NCI-H1092 (cell line): ENCODE measurements at places on chromosomes 5 and 9.

GRCh38 chr9:76602199-76602598 is 143.2 kb downstream of the GCNT1 start:
- DNase-seq: no peak

DNA sequence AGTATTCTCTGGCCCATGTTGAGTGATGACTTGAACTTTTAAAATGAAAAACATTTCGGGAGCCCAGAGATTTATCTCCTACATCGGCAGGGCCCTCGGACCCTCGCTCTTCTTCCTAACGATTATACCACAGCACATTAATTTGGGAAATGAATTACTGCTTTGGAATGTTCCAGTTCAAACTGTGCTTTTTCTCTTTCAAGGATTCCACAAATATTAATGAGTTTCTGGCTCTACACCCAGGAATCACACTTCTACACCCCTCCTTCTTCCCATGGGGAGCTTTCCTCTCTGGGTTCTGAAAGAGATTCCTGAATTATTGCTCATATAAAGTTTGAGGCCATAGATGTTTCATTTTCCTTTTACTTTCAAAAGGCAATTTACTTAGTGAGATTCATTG is 41.2 kb downstream of the NSG2 start:
- no peak for DNase-seq

GRCh38 chr5:38996123-38996522 is 78.1 kb downstream of the RICTOR start:
- DNase-seq: no peak

DNA sequence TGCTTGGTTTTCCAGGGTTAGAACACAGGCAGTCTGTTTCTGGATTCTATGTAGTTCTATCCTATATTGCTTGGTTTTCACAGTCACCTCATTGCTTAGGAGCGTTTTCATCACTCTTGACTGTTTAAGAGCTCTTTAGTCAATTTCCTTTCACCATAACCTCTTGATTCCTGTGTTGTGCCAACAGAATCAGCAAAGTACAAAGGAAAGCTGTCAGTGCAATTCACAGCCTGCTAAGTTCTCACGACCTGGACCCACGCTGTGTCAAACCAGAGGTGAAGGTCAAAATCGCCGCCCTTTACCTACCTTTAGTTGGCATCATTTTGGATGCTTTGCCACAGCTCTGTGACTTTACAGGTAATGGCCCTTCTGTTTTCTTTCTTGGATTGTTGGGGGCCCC is 199.9 kb downstream of the DOCK8 start:
- DNase-seq: no peak

DNA sequence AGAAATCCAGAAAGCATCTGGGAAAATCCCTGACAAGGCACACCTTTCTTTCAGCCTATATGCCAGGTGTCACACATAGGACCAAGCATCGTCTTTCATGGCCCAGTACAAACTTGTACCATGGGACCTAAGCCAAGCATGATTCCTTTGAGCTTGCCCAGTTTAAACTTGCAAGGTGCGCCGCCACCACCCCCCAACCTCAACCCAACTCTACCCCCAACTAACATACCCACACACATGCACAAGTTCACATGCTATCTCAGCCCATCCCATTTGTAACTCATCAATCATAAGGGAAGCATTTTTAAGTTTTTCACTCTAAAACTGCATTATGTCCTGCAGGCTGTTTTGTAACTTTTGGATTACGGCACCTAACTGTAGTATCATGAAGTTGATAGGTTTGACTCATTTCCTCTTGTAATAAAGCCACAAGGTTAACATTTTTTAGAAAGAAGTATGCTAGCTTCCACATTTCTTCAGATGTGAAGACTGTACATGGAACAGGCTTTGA is 145.9 kb upstream of the FST start:
- DNase-seq: no peak

- DNase-seq: no peak
Measured at GRCh38 chr5:1409381-1410110, 35.7 kb downstream of the SLC6A3 start.

GRCh38 chr5:6175172-6175854 is 203.0 kb downstream of the MED10 start:
- DNase-seq: no peak

- DNase-seq: no peak
Measured at GRCh38 chr5:78300464-78301045, 6.1 kb upstream of the AP3B1 start.

DNA sequence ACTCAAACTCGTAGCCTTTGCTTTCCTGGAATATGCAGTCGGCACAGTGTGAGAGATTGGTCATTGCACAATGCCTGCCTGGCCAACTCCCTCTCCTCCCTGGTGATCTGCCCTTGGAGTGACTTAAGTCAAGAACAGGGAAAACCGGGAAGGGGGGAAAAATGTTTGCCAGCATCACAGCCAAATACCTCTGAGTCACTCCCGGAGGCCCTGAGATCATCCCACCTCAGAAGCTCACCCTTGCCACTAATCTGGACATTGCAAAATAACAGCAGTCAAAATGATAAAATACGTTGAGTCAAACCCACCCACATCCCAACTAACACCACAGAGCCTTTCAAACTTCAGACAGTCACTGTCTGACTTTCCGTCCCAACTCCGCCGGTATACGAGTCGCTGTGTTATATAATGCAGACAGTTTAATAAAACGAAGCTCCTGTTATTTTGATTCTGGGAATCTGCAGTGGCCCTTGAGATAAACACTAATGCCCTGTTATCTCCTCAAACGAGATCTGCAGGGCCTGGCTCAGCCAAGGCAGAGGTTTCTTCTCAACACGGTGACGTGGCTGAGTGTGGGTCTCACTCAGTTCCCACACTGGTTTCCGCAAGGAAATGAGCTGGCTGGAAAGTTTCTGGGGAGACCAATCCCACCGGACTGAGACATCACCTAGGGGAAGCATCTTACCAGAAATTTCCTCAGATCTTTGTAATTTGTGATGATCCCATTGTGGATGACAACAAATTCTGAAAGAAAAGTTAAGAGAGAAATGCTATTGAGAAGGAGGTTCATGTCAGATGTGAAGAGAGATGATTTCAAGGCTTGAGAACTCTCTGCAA is 22.1 kb downstream of the GFPT2 start:
- no peak for DNase-seq

DNA sequence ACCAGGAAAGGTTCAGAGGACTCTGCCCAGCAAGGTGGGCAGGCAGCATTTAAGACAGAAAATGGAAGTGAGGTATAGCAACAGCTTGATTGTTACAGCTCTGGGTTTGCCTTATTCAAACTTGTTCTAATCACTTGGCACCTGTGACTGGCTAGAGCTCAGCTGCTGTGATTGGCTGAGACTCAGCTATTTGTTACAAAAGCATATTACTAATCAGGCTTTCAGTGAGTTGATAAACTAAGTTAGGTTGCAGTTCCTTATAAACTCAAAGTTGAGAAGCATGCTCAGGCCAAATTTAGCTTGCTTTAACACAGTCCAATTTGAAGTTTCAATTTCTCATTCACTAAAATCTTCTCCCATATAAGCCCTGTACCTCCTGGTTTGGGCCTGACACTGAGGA is 56.3 kb downstream of the GDA start:
- no peak for DNase-seq

- peak; percentile 1 for DNase-seq
Measured at GRCh38 chr5:123036391-123037103, at the start of gene PPIC. Gene PPIC, minus strand, starts transcription at chr5:123036725. Its CDS starts 100 bp downstream, at chr5:123036625.

GRCh38 chr5:61449804-61450492 is 117.9 kb downstream of the ZSWIM6 start:
- no peak for DNase-seq

DNA sequence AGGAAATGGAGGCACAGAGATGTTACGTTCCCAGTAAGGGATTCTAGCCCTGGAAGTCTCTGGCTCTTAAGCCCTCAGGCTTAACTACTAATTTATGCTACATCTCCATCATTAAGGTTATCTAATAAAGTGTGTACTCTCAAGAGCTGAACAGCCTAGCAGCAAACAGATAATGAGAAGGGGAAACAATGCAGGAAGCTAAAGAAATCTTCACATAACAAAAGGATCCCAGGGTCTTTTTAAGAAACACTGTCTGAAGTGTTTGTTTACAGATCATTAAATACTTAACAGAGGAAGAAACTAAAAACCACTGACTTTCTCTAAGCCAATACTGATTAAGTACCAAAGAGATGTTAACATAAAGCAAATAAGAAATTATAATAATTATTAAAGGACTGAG is 129.0 kb downstream of the PAPPA start:
- DNase-seq: no peak

GRCh38 chr5:170315154-170315553 is 17.6 kb upstream of the LCP2 start:
- DNase-seq: no peak

DNA sequence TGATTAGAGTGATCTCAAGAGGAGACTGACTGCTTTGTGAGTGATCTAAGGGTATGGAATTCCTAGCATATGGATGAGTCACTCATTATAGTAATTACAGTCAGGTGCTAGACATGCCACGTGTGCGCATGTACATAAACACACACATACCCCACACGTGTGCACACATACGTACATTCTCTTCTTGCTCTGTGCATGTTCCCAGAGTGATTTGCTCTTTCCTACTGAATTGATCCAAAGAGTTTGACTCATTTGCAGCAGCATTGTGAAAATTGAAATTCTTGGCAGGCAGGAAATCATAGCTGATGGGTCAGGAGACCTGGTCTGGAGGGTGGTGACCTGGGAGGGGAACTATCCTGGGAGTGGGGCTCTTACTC is 63.8 kb downstream of the ANGPTL2 start:
- no peak for DNase-seq

DNA sequence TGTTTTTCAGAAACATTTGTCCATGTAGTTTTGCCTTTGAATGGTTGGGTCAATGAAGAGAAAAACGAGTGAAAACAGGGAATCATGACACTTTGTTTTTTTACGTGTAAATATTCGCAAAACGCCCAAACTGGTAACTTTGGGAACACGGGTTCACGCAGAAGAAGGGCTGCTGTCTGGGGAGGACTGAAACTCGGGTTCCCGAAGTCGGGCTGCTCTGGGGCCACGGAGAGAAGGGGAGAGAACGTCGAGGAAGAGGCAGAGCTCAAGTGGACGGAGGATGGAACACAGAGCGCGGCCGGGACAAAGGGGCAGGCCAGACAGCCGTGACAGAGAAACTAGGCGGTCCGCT is 478 bp upstream of the SETD9 start:
- DNase-seq: no peak

GRCh38 chr9:115877852-115878438 is 275.6 kb upstream of the PAPPA start:
- DNase-seq: no peak

GRCh38 chr5:55411876-55412275 is 104.1 kb downstream of the MTREX start:
- DNase-seq: no peak

- no peak for DNase-seq
Measured at GRCh38 chr9:18922161-18922885, 110.7 kb downstream of the SAXO1 start.

DNA sequence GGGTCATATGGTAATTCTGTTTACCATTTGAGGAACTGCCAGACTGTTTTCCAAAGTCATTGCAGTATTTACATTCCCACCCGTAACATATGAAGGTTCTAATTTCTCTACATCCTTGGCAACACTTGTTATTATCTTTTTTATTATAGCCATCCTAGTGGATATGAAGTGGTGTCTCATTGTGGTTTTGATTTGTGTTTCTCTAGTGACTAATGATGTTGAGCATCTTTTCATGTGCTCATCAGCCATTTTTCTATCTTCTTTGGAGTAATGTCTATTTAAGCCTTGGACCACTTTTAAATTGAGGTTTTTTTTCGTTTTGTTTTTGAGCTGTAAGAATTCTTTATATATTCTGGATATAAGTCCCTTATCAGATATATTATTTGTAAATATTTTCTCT is 132.8 kb upstream of the RUSC2 start:
- no peak for DNase-seq

- peak; percentile 24 for DNase-seq
Measured at GRCh38 chr5:146073239-146073900, 32.0 kb downstream of the PLAC8L1 start.

- peak; percentile 24 for DNase-seq
Measured at GRCh38 chr5:149656576-149657182, 73.4 kb upstream of the PPARGC1B start.

GRCh38 chr9:116345393-116345792 is 191.8 kb downstream of the PAPPA start:
- no peak for DNase-seq

GRCh38 chr9:99523838-99524237 is 297.8 kb upstream of the NR4A3 start:
- no peak for DNase-seq

DNA sequence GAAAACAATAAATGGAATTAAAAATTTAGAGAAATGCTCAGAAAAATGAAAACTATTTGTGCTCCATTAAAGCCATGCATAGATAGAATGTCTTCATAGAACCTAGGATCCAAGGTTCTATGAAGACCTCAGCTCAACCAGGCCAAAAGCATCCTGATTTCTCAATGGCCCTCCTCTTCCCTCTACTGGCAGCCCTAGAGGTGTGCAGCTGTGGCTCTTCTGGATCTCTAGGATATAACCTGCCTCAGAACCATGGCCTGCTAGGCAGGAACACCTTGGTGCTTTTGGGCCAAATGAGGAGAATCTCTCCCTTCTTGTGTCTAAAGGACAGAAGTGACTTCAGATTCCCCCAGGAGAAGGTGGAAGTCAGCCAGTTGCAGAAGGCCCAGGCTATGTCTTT is 15.1 kb downstream of the IFNA1 start:
- DNase-seq: no peak
